ENCODE measurements at places on chromosomes 11 and 22. TPM values are rescaled to one million over a fixed set of nuclear protein-coding genes. Genes with fewer than 3 reads are reported as not detected.

GRCh38 chr11:70710601-70711000 lies 312.3 kb downstream of the CTTN start:
- DNase-seq, result no peak

- DNase-seq, result no peak
Measured at GRCh38 chr11:123202155-123203151, 7.4 kb upstream of the CLMP start.

DNA sequence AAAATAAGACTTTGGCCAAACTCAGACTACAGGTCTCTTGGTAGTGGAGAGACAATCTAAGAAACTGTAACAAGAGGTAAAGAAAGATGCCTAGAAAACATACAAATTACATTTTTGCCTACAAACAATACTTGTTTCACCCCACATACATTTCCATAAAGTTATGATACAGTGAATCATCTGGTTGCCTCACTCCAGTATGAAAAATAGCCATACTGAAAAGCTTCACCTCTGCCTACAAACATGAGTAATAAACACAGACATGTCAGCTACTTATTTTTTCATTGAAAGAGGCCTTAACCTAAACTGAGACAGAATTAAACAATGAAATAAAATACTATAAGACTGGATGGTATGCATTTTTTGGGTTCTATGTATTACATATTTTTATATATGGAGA lies 1463.0 kb downstream of the FAM181B start:
- no peak for DNase-seq

GRCh38 chr11:127458561-127458960 lies 458.0 kb upstream of the KIRREL3 start:
- no peak for DNase-seq

- no peak for DNase-seq
Measured at GRCh38 chr11:130103296-130103814, 33.7 kb downstream of the APLP2 start.

GRCh38 chr11:57474803-57475115 lies 14.4 kb downstream of the RTN4RL2 start:
- DNase-seq, result no peak

DNA sequence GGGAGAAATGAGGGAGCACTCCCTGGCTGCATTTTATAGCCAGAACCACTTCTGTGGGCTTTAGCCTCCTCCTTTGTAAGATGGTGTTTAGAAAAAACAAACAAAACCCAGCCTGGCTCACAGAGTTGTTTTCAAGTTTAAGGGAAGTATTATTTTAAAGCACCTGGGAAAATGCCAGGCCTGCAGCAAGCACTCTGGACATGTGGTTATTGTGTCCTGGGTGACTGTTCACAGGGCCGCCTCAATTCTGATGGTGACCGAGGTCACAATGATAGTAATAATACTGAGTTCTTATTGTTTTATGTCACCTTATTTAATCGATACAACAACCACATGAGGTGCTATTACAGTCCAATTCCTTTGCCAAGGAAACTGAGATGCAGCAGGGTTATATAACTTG lies 20.7 kb upstream of the SLC22A12 start:
- no peak for DNase-seq

- DNase-seq, result no peak
Measured at GRCh38 chr11:34476849-34477248, 36.7 kb downstream of the ELF5 start.

DNA sequence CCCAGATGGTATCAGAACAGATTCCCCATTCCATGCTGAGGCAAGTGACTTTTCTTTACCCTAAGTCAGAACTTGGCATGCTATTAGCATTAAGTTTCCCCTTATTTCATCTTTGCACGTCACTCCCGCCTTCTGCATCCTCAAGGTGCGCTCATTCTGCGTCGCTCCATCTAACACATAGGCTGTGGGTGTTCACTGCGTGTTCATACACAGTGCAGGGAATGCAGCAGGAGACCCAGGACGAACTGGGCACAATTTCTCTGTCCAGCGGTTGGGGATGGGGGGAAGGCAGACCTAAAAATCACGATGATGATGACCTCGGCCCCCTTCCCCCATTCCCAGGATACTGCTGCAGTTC lies 19.7 kb upstream of the ACR start:
- DNase-seq, result no peak

The MFRP gene
- total RNA-seq, result not detected

The ARHGAP32 gene
- total RNA-seq, result 4.2 TPM

The THYN1 gene
- 69.2 TPM for total RNA-seq

The TSPAN32 gene
- not detected for total RNA-seq

The MUC6 gene
- not detected for total RNA-seq

The PGA4 gene
- not detected for total RNA-seq
